Stimulated activated CD4-positive, alpha-beta T cell treated with anti-CD3 and anti-CD28 coated beads, Interleukin-2, amount 100 ng/mL, for 24 hours (primary cell): ENCODE measurements at places on chromosomes 6 and 20.

- peak; percentile 78 for DNase-seq
Measured at GRCh38 chr6:25278914-25279747, at the start of gene CARMIL1. Gene CARMIL1, plus strand, starts transcription at chr6:25279374. Its CDS starts 422 bp downstream, at chr6:25279796.

DNA sequence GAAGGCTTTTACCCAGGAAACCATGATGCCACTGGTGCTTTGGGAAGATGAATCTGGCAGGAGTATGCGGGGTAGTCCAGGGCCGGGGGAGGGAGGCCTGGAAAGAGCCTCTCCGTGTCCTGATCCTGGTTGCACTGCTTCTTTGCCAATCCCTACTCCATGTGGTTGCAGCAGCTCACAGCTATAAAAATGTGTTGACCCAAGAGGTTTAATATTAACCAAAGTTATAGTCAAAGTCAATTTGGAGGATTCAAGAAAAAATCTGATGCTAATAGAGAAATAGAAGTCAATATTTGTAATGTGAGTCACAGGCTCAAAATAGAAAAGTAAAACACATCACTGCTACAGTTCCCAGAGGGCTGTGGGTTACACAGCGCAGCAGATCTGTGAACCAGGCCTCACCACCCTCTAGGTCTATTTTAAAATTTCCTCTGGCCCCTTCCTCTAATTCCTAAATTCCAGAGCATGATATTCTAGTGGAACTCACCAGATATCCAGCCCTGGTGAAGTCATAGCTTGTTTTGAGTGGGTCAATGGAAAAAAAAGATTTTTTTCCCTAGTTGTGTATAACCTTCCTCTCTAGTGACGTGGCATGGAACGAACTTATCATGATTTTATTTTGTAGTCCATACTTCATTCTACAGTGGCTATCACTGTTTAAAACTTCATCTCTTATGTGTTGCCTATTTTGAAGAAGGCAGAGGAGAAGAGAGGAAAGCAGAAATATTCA lies 63.2 kb upstream of the BMP2 start:
- DNase-seq, result no peak

- no peak for DNase-seq
Measured at GRCh38 chr20:55375920-55376319, 629.4 kb downstream of the CBLN4 start.

GRCh38 chr20:36613974-36614373 lies 8.4 kb downstream of the RAB5IF start:
- no peak for DNase-seq

DNA sequence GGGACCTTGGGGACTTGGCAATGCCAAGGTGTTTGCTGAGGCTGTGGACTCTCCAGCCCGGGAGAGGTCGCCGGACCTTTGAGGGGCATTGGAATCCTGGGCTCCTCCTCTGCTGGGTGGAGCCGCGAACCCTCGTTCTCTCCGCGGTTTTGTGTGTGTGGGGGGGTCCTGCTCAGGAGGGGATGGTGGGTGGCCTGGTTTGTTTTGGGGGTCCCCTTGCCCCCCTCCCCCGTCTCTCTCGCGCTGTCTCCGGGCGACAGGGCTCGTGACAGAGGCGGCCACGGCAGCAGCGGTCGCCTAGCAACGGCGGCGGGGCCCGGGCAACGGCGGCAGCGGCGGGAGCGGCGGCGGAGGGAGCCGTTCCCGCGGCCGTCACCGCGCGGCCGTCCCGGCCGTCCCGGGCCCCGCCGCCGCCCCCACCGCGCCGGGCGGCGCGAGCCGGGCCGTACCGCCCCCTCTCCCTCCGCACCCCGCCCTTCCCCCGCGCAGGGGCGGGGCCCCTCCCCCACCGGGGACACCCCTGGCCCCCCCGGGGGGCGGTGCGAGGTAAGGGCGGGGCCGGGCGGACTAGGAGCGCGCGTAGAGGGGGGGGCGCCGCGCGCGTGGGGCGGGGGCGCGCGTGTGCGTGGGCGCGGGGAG lies 7.8 kb downstream of the SYNGAP1 start:
- DNase-seq, result peak; percentile 67

DNA sequence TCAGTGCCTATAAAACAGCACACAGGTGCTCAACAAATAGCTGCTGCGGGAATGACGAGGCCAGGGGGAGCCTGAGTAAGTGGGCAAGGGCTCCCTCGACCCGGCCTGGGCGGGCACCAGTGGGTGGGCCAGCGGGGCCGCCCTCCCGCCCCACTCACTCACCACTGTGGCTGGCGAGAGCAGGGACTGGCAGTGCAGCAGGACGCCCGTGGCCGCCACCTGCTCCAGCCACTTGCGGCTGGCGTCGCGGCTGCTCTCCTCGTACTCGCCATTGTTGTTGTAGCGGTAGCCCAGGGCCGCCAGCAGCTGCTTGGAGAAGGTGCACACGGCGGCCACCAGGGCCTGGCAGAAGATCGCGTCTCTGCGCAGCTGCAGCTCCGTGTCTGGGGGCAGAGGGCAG lies 191.5 kb downstream of the PREX1 start:
- DNase-seq, result no peak

DNA sequence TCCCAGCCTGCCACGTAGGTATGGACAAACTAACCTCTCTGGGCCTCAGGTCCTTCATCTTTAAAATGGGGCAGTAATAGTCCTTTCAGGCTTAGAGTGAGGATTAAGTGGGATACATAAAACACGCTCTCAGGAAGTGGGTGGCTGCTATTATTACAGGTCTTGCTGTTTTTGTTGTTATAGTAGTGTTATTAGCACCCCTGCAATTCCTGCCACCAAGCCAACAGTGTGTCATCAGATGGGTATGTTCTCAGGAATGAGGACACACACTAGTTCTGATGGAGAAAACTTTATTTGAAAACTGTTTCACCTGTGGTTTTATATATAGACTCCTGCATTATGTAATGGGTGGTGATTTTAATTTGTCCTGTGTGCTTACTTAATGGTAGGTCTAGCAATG lies 131.7 kb downstream of the LRRC1 start:
- DNase-seq, result no peak

- no peak for DNase-seq
Measured at GRCh38 chr6:37630281-37630799, 67.3 kb downstream of the MDGA1 start.

DNA sequence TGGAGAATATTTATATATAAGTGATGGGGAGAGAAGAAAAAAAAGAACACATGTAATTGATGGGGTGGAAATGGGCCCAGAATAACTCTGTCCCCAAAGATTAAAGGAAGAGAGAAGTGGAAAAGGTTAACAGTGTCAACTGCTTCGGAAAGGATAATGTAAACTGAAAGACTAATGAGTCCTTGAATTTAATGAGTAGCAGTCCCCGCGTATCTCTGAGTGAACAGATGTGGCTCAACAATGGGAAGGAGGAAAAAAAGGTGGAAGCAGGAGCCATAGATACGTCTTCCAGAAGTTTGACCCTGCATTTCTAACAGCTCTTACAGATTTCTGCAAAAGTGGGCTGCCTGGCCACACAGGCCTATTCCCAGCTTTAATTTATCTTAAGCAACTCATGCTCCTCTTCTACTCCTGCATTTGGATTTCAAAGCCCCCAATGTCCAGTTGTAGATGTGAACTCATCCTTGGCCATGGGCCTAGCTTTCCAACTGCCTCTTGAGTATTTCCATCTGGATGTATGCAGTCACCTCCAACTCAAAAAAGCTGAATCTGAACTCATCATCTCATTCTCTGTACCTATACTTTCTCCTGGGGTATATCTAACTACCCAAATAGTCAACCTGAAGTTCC lies 61.3 kb downstream of the DST start:
- DNase-seq, result no peak

DNA sequence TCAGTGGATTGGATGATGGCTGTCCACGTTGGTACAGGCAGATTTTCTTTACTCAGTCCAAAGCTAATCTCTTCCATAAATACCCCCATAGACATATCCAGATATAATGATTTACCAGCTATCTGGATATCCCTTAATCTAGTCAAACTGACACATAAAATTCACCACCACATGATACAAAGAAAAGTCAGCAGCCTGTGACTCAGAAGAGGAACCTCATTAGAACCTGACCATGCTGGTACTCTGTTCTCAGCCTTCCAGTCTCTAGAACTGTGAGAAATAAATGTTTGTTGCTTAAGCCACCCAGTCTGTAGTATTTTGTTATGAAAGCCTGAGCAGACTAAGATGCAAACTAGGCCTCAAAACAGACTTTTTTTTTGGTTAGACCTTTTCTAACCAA lies 431.3 kb upstream of the RNF217 start:
- no peak for DNase-seq

GRCh38 chr20:37319151-37319671 lies 26.7 kb upstream of the SRC start:
- DNase-seq, result no peak

GRCh38 chr6:46056906-46057529 lies 41.4 kb upstream of the CLIC5 start:
- DNase-seq, result no peak

DNA sequence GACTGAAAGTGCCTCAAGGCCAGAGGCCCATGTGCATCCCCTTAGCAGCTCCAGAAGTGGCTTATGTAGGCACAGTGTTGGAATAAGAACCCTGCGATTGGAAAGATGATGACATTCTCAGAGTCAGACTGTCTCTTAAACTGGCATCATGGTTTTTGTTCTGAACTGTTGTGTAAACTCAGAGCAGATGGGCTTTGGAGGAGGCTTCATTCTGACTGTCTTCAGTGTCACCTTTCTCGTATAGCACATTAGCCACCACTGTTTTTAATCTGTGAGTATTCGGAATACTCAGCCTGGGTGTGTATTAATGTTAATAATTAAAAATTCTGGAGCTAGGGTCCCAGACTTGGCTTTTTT lies 140.9 kb downstream of the JARID2 start:
- no peak for DNase-seq

- no peak for DNase-seq
Measured at GRCh38 chr20:2768632-2769015, 31.8 kb downstream of the CPXM1 start.

- DNase-seq, result no peak
Measured at GRCh38 chr6:106090001-106090400, 3.9 kb downstream of the PRDM1 start.

DNA sequence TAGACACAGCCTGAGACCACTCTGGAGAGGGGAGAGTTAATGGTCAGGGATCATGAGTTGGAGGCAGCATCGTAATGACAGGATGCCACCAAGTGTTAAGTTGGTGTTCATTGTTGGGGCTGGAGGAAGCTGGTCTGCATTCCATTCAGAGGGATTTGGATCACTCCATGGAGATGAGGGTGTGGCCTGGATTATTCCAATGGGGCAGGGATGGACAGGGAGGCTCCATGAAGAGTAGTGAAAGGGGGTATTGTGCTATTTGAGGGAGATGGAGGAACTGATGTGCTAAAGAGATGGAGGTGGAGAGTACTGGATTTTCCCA lies 1.1 kb downstream of the SAPCD1 start:
- no peak for DNase-seq

GRCh38 chr20:62426699-62427131 lies 624 bp downstream of the RBBP8NL start:
- DNase-seq, result no peak

DNA sequence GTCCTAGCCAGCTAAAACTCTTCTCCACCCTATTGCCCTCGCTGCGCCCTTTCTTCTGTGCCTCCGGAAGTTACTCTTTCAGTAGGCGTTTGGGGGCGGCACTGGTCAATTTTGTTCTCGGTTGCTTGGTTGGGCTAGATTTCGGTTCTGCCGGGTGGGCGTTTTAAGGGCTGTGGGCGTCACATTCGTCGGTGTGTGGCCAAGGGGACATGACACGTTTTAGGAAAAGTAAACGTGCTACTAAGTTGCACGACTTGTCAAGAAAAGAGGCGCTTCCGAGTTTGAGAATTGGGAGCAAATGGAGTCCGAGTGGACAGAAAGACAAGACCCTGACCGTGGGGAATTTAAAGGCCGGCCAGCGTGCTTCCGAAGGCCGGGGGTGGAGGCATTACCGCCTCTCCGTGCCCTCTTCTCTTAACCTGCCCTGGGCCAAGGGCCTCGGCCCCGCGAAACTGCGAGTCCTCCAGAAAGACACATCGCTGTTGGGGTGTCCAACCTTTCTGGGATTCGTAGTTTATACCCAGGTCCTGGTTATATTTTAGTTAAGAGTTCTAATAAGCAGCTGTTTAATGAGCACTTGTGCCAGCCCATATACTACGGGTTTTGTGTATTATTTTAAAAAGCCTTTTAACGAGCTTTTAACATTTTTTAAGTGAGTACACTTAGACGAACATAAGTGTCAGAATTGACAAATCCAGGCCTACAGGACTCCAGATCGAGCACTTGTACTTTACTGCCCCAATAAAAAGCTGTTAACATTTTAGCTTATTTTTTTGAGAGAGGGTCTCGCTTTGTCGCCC lies 664 bp upstream of the BAG6 start:
- peak; percentile 83 for DNase-seq

DNA sequence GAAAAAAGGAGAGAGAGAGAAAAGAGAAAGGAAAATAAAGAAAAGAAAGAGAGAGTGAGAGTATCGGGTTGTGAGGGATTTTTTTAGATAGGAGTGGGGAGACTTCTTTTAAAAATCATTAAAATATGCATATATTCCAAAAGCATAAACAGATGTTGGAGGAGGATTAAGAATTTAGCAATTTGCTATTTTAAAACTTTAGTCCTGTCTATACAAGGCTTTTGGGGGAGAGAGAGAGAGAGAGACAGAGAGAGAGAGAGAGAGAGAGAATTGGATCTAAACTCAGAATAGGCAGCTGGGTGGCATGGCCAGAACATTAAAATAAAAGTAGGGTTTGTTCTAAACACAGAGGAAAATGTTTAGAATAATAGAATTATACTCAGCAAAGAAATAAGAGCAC lies 72.1 kb downstream of the SOD2 start:
- no peak for DNase-seq

GRCh38 chr6:134908906-134909516 lies 40.9 kb downstream of the ALDH8A1 start:
- DNase-seq, result no peak

- DNase-seq, result no peak
Measured at GRCh38 chr20:61731363-61732181, 334.1 kb downstream of the TAF4 start.

DNA sequence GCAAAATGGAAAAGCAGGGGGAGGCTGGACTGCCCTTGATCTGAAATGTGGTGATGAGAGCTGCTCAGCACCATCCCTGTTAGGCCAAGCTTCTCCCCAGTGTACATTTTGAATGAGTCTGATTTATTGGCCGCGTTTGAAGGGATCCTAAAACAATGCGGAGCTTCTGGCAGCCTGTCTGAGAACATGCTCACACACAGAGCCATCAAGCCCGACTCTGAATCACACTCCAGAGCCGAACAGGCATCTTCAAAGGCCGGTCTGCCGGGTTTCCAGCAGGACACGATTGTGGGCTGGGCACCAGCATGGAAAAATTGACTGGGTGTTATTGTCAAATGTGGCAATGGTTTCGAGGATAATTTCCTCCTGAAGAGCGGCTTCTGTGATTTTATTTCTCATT lies 235.9 kb downstream of the TFAP2C start:
- DNase-seq, result no peak

DNA sequence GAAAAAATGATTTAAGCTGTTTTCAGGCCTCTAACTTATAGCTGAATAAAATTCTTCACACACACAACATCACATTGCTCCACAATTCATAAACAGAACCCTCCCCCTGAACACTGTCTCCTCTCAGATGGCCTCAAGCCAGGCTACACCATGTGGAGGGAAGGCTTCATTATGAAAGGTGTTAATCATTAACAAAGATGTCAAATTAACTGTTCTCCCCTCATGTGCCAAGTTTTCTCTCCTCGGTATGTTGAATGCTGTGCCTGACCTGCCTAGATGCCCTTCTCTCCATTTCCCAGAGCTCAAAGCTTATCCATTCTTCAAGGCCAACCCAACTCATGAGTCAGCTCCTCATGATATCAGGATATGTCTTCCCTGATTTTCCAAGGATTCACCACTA lies 210.4 kb downstream of the GMDS start:
- no peak for DNase-seq

- peak; percentile 85 for DNase-seq
Measured at GRCh38 chr6:73452107-73452461, at the start of gene CGAS. Gene CGAS, minus strand, starts transcription at chr6:73452297. Its CDS starts 116 bp downstream, at chr6:73452181.

GRCh38 chr6:41318261-41318653 lies 17.2 kb upstream of the NCR2 start:
- no peak for DNase-seq
